ENCODE measurements at places on chromosomes 11 and 22.

GRCh38 chr11:214083-214482 is 6.6 kb downstream of the RIC8A start:
- DNase-seq = no peak

- DNase-seq = no peak
Observed at GRCh38 chr11:69637198-69637940, 3.6 kb upstream of the CCND1 start.

- DNase-seq = no peak
Observed at GRCh38 chr11:125398994-125399640, 96.9 kb downstream of the FEZ1 start.

DNA sequence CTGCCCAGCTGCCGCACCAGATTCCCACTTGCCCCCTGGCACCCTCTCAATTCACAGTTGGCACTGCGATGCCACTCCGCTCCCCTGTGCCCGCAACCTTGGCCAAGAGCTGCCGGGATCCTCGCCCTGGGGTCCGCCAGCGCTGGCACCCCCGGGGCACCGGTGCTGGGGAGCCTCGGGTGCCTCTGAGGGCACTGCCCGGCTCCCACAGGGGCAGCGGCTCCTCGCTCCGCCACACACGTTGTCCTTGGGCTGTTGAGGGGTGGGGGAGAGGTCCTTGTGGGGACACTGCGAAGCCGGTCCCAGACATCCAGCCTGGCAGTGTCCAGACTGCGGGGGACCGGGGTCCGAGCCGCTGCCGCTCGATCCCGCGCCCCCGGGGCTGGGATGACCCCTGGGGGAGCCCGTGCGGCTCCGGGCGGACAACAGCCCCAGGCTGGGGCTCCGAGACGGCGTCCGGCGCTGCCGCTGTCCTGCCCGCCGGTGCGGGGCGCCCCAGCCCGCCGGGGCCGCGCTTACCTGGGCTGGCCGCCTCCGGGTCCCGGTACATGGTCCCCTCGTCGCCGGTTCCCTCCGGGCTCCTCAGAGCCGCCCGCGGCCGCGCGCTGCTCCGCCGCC is 496 bp downstream of the SYT7 start:
- DNase-seq = no peak

DNA sequence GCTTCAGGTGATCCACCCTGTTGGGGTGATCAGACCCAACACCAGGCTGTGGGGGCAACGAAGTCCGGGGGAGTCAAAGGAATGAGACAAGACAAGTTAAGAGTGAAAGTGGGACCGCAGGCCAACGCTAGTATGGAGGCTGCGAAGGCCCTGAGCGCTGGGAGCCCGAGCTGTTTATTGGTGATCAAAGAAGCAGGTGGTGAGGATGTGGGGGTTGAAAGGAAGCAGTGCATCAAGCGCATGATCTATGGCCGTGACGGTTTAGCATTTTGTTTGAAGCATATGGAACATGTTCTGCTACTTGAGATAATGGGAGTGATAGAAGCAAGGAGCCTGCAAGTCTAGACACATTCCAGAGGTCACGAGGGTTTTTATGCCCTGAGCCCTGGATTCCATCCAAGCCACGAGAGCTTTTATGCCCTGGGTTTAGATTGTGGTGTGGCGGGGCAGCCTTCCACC is 49.5 kb downstream of the MCHR1 start:
- DNase-seq = peak; percentile 68

GRCh38 chr22:49886346-49887063 is 31.7 kb downstream of the ALG12 start:
- DNase-seq = no peak

DNA sequence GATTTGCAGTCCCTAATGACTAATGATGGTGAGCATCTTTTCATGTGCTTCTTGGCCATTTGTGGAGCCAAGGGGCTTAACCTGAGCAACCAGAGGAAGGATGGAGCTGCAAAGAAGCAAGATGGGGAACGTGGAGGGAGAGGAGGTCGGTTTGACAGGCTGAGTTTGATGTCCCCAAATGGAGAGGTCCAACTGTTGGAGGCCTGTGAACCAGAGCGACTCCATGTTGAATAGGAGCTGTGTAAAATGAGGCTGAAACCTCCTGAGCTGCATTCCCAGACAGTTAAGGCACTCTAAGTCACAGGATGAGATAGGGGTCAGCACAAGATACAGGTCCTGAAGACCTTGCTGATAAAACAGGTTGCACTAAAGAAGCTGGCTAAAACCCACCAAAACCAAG is 54.5 kb downstream of the RPS6KA4 start:
- no peak for DNase-seq

DNA sequence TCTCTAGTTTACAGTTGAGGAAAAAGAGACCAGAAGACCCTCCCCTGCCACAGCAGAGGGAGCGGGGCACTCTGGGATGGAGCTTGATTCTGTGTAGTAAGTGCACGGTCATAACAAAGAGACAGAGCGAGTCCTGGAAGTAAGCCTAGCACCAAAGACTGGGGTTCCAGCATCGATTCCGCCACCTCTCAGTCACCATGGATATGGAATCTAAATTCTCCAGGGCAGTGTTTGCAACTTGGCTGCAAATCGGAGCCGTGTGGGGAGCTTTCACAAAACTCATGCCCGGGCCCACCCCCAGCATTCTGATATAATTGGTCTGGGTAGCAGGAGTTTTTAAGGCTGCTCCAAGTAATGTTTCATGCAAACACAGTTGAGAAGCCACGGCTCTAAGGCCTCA is 129.5 kb upstream of the OPCML start:
- no peak for DNase-seq

DNA sequence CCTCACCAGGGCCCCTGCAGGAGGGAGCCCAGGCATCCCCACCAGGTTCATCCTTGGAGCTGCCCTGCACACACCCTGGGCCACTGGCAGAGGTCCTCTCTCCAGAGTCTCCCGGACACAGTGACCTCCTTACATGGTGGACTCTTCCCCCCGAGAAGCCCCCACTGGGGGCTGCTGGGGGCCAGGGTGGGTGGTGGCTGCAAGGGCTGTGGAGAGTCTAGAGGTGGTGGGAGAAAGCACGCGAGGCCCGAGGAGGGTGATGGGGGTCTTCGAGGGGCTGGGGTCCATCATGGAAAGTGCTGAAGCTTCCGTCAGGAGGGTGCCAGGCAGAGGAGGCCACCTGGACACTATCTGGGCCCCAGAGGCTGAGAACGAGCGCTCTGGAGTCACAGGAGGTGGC is 17.6 kb downstream of the PGA5 start:
- no peak for DNase-seq

- peak; percentile 20 for DNase-seq
Observed at GRCh38 chr11:10158461-10158860, 135.6 kb downstream of the SBF2 start.

DNA sequence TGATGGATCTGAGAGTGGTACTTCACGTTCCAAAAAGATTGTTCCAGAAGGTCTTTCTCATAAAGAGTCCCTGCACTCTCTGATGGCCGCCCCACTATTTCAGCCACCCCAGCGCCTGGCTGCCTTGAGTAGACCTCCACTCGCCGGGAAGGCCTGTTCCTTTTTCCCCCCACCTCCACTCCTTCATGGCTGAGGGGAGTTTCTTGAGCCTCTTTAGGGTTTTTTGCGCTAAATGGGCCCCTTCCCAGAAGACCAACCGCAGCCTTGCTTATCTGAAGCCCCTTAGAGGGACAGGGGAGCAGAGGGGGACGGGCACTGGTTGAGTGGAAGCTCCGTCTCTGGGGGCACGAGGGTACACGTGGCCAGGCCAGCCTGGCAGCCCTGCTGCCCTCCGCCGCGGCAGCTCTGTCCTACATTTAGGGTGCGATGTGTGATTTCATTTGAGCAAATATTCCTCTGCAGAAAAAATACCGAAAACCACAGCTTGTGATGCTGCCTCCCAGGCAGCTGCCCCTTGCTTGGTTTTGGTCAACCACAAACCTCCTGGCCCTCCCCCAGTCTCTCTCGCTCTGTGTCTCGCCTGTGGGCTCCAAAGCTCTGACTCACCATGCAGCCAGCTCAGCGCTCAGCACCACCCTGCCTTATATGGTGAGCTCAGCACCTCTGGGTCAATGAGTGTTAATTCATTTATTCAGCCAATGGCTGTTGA is 88.7 kb downstream of the TP53I11 start:
- peak; percentile 97 for DNase-seq

DNA sequence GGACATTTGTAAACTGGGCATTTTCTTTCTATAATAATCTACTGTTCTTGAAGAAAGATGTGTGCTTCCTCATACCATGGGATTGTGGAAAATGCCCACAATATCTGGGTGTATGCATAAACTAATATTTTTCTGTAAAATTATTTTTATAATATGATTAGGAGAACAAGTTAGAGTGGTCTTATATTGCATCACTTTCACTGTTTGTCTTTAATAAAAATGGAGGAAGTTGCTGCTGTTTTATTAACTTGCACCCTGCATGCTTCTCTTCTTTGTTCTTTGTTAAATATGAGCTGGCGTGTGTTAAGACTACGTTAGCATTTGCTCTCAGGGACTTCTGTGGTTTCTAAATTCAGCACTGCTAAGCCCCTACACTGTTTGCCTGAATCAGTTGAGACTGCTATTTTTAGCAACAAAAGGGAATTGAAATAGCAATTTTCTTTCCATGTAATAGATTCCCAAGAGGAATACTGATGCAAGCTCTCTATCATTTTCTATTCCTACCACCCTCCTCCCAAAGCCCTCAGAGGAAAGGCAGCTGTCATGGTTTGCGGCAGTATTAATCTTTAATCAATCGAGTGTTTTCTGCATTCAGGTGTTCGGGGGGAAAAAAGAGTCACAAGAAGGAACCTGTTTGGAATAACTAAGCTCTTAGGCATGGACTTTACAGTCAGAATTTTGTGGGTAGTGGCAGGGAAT is 56.1 kb downstream of the HSD17B12 start:
- peak; percentile 48 for DNase-seq

- DNase-seq = peak; percentile 17
Observed at GRCh38 chr11:22491555-22492225, 133.9 kb downstream of the FANCF start.

- no peak for DNase-seq
Observed at GRCh38 chr22:40473703-40474102, 103.3 kb downstream of the SGSM3 start.

- DNase-seq = no peak
Observed at GRCh38 chr22:50083462-50084079, 1.7 kb downstream of the MLC1 start.

DNA sequence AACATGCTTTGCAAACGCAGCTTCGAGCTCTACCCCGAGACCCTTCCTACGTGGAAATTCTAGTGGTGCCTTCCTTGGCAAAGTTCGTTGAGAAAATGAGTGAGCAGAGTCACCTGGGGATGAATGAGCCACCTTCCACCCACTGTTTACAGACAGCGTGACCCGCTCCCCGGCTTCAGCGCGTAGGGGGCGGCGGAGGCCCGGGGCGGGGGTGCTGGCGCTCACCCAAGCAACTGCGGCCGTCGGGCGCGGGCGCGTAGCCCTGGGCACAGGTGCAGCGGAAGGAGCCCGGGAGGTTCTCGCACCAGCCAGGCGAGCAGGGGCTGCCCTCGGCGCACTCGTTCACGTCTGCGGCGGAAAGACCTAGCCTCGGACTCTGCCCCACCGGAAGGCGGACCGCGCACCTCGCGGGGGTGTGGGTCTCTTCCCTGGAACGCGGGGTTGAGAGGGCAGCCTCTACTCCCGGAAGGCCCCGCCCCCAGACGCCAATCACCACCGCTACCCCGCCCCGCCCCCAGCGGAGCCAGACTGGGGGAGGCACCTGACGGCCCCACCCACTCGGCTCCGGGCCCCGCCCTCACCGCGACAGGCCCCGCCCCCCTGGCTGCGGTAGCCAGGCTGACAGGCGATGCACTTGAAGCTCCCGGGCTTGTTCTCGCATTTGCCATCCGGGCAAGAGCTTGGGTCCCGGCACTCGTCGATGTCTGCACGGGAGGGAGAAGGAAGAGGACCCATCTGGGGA is 11.8 kb downstream of the LTBP3 start:
- peak; percentile 34 for DNase-seq

DNA sequence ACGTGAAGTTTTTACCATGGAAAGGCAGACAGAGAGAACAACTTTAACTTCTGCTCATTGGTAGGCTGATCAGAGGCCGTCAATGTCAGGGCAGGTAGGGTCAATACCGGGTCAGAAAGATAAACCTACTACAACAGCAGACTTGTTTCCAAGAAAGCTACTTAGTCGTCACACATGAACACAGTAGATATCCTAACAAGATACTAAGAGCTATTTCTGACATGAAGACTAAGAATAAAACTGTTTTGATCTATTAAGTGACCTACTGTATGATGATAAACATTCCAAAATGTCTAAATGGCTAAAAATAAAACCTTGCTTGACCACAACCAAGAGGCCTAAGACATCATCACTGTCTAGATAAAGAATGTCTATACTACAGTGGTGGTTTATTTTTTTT is 231.3 kb downstream of the CADM1 start:
- no peak for DNase-seq

DNA sequence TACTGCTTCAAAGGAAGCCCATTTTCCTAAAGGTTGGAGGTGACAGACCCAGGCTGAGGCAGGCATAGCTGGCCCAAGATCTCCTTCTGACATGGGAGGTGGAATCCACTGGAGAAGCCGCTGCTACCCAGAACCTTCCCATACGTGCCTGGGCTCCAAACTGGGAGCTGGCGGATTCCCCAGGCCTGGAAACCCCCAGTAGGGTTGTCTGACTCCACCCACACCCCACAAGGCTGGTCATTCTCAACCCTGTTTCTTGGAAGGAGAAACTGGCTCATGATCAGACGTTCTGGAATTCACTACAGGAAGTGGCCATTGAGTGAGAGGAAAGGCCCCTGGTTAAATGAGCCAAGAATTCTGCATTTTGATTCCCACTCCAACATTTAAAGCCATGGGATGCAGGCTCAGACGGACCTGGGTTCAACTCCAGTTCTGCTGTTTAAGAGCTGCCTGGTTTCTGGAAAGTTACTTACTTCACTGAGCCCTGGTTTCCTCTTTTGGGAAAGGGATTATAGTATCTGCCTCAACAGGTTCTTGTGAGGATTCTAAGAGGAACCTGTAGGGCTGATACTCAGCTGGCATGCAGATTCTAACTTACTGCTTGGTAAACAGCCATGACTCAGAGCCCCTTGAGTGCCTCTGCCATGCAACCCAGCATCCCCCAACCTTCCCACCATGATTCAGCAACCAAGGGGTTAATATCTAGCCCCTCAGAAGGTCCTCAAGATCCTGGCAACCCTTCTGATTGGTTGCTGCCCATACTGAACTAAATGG is 19.4 kb upstream of the TSKU start:
- DNase-seq = peak; percentile 93

DNA sequence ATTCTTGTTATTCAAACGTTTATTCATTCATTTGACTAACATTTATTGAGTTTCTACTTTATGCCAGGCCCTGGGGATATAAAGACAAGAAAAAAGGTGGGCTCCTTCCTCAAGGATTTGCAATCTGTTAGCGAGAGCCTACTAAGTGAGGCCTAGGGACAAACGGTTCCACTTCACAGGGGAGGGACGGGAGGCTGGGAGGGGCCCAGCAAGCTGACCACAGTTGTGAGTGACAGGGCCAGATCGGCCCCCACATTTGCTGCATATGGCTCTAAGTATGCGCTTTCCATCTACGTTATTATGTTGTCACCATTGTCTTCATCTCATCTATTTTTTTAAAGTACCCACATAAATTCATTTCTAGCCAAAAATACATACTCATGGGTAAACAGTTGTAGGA is 271.1 kb downstream of the BUD13 start:
- no peak for DNase-seq

- no peak for DNase-seq
Observed at GRCh38 chr22:19871023-19871844, 16.6 kb upstream of the GNB1L start.

- DNase-seq = no peak
Observed at GRCh38 chr11:134864233-134864967, 452.4 kb upstream of the B3GAT1 start.

GRCh38 chr11:40203606-40204005 is 1255.8 kb downstream of the LRRC4C start:
- no peak for DNase-seq

- DNase-seq = no peak
Observed at GRCh38 chr11:27599217-27599616, 92.6 kb upstream of the LIN7C start.
